Activated naive CD8-positive, alpha-beta T cell treated with anti-CD3 and anti-CD28 coated beads, Interleukin-2, amount 10 ng/mL, durations not matched to agents 7 days and 5 days (primary cell): ENCODE measurements at places on chromosomes 7 and 10. TPM values are rescaled to one million over a fixed set of nuclear protein-coding genes. Genes with fewer than 3 reads are reported as not detected.

The ZNF804B gene
- total RNA-seq = not detected

The GNAT3 gene
- not detected for total RNA-seq

The GIMAP1 gene
- total RNA-seq = 42.1 TPM

The PBLD gene
- 1.9 TPM for total RNA-seq

The PLXDC2 gene
- 0.86 TPM for total RNA-seq

The DCLRE1C gene
- total RNA-seq = 47.7 TPM

The PAPOLB gene
- total RNA-seq = not detected

The SPDYE2B gene
- not detected for total RNA-seq

The BRAF gene
- 39.4 TPM for total RNA-seq

The VSTM2A gene
- not detected for total RNA-seq

The INMT gene
- total RNA-seq = 0.37 TPM

The AUTS2 gene
- 23.8 TPM for total RNA-seq

The ABCB1 gene
- total RNA-seq = 35.0 TPM

The BMPER gene
- total RNA-seq = not detected

The DBNL gene
- 157 TPM for total RNA-seq

The NCF1 gene
- 3.8 TPM for total RNA-seq

The PDSS1 gene
- total RNA-seq = 12.0 TPM

The CRHR2 gene
- not detected for total RNA-seq

The COL26A1 gene
- total RNA-seq = not detected

The PRSS37 gene
- total RNA-seq = not detected

The TRIM50 gene
- total RNA-seq = not detected

The LFNG gene
- total RNA-seq = 115 TPM

The HMX2 gene
- total RNA-seq = not detected

The NRF1 gene
- 32.5 TPM for total RNA-seq

The KCNH2 gene
- 0.54 TPM for total RNA-seq

The ZMYND11 gene
- total RNA-seq = 49.9 TPM

The WIPF3 gene
- total RNA-seq = not detected

The CD36 gene
- 6.4 TPM for total RNA-seq
